SK-N-SH treated with all-trans-retinoic acid at 6 μM for 48 hours (cell line): ENCODE measurements at places on chromosomes 4 and X.
A peak's percentile ranks its signal among the peaks of the same experiment; 100 is the strongest.

DNA sequence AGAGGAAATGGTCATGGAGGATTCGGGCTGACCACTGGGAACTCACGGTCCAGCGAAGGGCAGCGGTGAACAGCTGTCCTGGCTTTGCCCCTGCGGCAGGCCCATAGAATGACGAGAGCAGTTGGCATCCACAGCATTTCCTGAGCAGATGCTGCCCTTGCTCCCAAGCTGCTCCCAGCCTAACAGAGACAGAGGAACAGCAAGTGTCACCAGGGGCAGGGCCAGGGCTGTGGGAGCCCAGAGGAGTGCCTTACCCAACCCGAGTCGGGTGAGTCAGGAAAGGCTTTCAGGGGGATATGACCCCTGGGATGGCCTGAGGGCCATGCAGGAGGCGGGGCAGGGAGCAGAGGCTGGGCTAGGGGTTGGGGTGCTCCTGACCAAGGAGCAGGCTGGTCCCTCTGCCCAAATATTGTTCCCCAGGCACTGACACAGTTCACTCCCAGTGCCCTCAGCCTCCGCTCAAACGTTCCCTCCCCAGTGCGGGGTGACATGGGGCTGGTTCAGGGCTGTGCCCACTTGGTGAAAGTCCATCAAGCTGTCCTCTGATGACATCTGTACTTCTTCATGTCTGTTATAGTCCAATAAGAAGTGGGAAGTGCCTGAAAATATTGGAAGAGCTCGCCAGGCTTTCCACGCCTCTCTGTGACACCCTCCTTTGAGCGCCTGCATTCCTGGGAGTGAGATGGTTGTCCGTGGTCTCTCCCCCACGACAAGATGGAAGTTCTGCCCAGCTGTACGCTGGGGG is 64.7 kb upstream of the GPR78 start:
- no peak for ATAC-seq

DNA sequence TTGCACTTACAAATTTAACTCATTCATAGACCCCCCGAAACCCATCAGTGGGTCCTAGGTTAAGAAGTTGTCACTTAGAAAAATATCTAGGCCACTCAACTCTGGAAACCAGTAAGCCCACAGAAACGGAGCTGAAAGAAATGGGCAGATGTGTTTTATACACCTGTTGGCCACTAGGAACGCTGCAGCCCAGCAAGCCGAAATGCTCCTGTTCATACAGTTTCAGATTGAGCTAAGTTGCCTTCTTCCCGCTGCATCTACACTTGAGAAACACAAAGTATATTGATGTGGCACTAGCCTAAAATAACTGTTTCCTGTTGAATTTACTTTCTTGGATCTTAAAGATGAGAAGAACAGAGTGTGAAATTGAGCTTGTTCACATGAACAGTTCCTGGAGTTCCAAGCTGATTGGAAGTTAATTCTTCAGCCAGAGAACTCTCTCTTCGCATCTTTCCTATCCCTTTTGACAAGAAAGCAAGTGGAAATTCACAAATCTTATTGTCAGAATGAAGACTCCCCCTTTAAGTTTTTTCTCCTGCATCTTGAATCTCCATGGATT is 174.1 kb downstream of the RBMX2 start:
- ATAC-seq: peak; percentile 90

DNA sequence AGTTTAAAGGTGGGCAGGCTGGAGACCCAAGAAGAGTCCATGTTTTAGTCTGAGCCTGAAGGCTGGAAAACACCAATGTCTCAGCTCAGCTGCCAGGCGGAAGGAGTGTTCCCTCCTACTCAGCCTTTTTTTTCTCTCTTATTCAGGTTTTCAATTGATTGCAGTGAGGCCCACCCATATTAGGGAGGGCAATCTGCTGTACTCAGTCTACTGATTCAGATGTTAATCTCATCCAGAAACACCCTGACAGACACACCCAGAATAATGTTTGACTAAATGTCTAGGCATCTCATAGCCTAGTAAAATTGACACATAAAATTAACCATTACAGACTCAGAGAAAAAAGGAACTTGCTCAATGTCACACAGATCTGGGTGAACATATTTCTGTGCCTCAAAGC is 347.1 kb downstream of the GBA3 start:
- no peak for ATAC-seq

DNA sequence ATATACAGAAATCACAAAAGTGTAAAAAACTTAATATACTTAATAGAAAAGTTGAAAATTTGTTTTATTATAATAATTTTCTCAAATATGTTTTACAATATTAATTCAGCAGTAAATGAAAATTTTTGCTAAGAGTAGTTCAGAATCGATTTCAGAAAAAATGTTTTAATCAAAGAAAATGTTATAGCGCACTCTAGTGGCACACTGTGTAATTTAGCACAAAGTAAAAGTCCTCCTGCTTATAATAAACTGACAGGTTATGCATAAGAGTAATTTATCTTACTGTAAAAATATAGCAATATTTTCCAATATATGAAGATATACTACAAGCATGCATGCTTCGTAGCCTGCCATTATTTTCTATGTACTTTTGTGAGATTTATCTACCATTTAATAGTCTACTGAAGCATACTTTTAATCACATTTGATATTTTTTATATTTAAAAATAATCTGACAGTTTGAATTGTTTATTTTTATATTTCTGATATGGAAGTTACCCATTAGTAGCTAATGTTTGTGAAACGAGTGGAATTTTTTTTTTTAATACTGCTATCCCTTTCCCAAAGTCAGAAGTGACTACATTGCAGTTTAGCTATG is 217.9 kb upstream of the KLHL4 start:
- ATAC-seq: no peak

- ATAC-seq: no peak
These were observed 378.8 kb downstream of the BCOR start for GRCh38 chrX:39718981-39719380.

GRCh38 chrX:31590581-31591114 is 518.8 kb upstream of the FTHL17 start:
- peak; percentile 84 for ATAC-seq
